ENCODE measurements at places on chromosomes 16 and 17.

GRCh38 chr16:65287307-65287706 is 165.4 kb upstream of the CDH11 start:
- DNase-seq, result no peak

- no peak for DNase-seq
Measured at GRCh38 chr17:55625521-55625920, 97.1 kb downstream of the TMEM100 start.

DNA sequence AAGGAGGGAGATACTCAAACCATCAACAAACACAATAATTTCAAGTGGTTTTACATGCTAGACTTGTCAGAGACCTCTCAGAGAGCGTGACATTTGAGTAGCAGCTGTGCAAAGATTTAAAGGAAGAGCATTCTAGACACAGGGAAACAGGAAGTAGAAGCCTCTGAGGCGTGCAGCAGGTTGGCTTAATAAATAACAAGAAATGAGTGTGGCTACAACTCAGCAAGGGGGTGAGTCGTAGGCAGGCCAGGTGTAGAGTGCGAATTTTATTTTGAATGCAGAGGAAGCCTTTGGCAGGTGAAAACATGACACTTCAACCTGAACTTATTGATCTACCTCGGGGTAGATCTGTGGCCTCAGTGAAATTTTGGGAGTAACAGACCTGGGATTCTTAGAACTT is 73.2 kb upstream of the MRTFB start:
- DNase-seq, result no peak

GRCh38 chr16:31085411-31085810 is 3.3 kb downstream of the PRSS53 start:
- no peak for DNase-seq

GRCh38 chr16:14497245-14498082 is 132.6 kb downstream of the PARN start:
- no peak for DNase-seq

- DNase-seq, result no peak
Measured at GRCh38 chr16:24852281-24852721, 6.5 kb downstream of the SLC5A11 start.

GRCh38 chr17:49441578-49441977 is 26.9 kb upstream of the PHB1 start:
- no peak for DNase-seq

DNA sequence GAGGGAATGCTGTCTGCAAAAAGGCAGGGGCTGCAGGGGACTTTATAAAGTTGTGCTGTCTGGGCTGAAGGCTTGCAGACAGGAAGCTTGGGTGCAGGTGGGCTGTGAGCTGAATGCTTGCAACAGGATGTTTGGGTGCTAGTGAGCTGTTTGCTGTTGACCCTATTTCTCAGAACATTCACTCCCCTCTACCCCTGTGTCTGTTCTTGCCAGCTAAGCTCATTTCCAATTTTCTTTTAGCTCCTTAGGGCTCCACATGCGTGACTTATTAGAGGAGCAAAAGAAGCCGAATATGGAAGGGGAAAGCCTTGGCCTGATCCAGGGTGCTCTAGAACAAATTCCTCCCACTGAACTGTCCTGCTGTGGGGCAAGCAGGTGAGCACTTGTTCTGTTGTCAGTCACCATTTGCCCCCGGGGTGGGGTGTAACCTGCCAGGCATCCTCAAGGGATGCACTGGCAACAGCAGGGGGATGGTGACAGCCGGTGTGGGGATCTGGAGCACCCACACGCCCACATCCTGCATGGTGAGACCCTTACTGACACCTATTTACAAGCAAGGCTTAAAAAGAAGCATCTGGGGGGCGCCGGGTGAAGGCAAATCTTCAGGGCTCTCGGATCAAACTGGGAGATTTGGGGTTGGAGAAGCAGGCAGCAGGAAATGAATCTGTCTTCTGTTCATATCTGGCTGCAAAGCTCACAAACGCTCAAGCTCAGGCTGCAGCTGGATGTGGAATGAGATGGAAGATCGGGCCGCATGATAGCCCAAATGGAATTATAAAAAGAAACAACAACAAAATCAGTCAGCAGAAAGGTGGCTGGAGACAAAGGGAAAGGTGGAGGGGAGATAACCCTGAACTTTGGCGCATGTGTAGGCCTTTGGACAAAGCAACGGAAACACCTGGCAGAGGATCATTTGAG is 21.1 kb upstream of the NUP93 start:
- no peak for DNase-seq

- DNase-seq, result no peak
Measured at GRCh38 chr17:76659928-76660655, 16.5 kb upstream of the ST6GALNAC1 start.

- no peak for DNase-seq
Measured at GRCh38 chr17:82399601-82400101, 18.5 kb upstream of the HEXD start.

DNA sequence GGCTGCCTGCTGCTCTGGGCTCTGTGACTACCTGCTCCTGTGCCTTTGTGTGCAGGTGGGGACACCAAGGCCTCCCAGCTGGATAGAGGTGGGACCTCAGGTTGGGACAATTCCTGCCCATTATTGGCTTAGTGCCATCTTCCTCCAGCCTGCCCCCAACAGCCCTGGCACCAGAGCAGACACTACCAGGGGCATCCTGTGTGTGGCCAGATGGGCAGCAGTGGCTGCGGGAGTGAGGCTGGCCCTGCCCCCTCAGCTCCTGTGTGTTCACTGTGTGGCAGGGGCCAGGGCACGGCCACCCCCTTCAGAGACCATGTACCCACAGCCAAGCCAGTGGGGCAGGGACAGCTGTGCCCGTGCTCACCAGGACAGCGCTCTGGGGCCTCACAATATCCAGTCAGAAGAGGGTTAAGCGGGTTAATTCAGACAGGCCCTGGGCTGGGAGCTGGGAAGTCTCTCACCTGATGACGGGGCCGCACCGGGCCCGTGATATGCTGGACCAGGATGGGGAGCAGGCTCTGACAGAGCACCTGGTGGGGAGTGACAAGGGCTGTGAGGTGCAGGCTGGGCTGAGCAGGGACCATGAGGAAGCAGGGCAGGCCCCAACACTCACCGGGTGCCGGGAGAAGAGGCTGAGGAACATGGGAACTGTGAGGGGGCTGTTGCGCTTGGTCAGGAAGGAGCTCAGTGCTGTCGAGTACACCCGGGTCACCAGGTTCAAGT is 13.0 kb downstream of the MYBBP1A start:
- DNase-seq, result no peak

DNA sequence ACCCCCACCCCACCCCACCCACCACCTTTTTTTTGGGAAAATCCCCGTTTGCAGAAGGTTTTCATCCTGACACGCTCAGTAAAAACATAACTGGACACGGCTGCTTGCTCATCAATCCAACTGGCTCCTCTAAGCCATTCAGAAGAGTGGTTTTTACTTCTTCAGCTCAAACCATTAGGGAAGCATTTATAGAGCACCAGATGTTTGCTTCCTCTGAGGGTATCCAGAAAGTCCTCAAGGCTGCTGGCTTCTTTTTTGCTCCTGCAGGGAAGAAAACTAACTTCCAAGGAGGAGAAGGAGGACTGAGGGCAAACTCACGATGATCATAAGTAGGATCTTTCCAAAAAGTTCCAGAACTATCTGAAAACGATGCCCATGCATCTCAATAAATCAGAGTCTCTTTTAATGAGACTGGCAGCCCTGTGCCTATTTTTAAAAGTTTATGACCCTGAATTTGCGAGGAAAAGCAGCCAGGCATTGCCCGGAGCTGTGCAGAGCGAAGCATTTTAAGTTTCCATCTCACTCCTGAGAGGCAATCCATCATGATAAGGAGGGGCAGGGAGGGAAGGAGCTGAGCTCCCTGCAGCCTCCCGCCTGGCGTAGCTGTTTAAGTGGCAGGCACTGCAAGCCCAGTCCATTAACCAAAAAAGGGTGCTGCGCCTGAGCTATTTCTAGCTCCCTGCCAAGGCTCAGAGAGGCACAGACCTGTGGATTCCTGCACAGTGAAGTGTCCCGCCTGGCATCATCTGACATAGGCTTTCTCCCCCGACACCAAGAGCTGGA is 146.3 kb upstream of the FOXF1 start:
- no peak for DNase-seq

DNA sequence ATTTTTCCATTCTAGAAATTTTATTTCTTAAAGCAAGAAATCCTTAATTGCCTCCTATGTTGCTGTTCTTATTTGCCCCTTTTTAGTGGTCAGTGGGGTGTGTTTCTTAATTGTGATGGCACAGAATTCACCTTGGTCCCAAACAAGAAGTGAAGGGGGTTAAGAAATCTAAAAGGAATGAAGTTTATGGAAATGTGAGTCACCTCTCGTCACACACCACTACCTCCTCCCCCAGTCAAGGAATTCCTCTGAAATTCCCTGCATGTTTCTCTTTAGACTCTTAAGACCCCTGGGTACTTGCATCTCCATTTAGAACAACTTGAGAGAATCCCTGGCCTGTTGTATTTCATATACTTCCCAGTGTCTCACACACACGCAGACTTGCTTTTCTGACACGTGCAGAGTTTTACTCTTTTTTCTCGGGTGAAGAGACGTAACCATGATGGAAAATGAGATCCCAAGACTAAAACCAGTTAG is 247.4 kb downstream of the PRKCA start:
- no peak for DNase-seq

GRCh38 chr17:48385319-48385718 is 44.7 kb downstream of the SKAP1 start:
- no peak for DNase-seq

- no peak for DNase-seq
Measured at GRCh38 chr16:4046221-4046620, 70.0 kb downstream of the ADCY9 start.

DNA sequence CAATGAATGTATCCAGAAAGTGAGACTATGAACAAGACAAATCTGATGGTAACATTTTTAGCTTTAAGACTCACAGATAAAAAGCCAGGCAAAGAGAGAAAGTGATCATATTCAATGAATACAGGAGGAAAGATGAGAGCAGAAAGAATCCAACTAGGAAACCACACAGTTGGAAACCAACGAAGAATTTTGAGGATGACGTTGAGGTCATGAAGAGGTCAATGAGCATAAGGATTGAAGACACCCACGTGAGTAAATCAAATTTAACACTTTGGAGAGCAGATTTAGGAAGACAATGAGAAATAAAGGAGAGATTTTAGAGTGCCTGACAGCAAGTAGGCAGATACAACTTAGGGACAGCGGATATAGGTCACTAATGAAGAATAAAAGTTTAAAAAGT is 948.1 kb downstream of the KCNJ2 start:
- DNase-seq, result no peak

GRCh38 chr16:19804538-19805323 is 79.9 kb downstream of the GPRC5B start:
- DNase-seq, result no peak

- no peak for DNase-seq
Measured at GRCh38 chr17:27782791-27783206, 17.5 kb downstream of the NOS2 start.

- DNase-seq, result no peak
Measured at GRCh38 chr17:57425431-57425830, 169.1 kb downstream of the MSI2 start.

DNA sequence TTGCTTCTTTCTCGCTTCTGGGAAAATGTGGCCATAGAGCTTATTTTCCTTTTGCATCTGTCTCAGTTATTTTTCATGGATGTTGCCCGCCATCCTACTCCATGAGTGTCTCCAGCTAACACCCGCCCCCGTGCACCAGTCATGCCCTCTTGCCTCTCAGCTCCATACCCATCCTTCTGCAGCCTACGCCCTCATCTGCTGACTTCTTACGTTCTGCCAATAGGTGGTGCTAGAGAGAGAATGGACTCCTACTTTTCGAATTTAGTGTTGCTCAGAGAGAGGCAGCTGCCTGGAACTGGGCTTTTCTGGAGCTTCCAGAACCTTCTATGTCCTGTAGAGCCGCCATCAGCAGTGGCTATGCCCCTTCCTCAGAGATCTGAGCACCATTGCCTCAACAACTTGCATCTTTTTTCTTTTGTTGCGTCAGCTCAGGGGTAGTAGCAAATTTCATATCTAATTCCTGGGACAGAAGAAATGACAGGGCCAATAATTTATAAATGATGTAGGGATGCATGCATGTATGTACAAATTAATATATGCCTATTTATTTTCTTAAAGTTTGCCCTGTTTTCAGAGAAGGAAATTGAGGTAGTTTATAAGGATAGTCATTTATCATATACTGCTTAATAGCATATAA is 119.7 kb upstream of the MYOCD start:
- DNase-seq, result peak; percentile 1

- DNase-seq, result no peak
Measured at GRCh38 chr17:80227156-80227555, 6.9 kb downstream of the SLC26A11 start.

GRCh38 chr17:13051915-13052314 is 34.1 kb upstream of the ELAC2 start:
- DNase-seq, result no peak

DNA sequence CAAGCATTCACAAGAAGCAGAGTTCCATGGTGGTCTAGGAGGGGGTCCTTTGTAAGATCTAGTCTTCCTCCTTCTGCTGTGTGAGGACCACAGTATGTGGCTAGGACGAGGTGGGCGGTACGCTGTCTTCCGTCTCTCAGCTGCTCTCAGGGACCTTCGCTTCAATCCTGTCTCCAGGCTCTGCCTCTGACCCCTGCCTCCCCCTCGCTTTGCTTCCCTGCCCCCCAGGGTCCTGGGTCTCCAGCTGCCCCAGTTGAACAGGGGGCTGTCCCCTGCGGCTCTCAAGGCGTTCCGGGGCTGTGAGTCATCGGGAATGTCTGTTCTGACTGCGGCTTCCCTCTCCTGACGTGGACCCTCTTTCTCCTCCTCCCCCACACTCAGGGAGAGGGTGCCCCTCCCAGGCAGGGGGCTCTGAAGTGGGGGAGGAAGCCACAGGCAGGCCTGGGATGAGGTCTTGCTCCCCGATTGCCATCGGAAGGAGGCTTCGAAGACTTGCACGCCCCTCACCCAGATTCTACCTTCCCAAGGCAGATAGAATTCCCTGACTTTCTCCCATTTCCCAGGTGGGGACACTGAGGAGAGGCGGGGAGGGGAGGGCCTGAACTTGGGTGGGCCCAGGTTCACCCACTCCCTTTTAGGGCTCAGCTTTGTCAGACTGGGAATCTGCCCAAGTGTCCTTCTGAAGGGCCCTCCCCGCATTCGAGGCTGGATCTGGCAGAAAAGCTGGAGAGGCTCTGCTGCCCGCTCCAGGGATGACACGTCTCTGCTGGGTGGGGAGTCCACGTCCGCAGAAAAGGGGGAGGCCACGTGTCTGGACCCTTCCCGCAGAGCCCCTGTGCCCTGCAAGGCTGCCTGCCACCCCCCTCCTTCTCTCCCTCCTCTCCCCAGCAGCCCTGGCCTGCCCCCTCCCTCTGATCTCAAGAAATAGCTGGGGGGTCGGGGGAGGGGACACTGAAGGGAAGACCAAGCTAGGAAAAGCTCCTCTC is 9.1 kb upstream of the COL1A1 start:
- DNase-seq, result no peak

DNA sequence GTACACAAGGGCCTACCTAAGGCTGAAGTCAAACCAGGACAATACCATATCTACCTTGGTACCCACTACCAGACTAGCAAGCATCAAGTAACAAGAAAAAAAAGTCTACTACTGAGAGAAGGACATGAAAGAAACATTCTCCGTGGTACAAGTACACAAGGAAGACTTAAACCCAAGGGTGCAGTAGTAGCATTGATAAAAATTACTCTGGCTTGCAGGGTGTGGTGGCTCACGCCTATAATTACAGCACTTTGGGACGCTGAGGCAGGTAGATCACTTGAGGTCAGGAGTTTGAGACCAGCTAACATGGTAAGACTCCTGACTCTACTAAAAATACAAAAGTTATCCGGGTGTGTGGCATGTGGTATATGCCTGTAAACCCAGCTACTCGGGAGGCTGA is 386.5 kb upstream of the PMFBP1 start:
- no peak for DNase-seq
